ENCODE measurements at places on chromosomes 6 and 20.

GRCh38 chr6:39696986-39697788 lies 28.0 kb downstream of the KIF6 start:
- DNase-seq: no peak

DNA sequence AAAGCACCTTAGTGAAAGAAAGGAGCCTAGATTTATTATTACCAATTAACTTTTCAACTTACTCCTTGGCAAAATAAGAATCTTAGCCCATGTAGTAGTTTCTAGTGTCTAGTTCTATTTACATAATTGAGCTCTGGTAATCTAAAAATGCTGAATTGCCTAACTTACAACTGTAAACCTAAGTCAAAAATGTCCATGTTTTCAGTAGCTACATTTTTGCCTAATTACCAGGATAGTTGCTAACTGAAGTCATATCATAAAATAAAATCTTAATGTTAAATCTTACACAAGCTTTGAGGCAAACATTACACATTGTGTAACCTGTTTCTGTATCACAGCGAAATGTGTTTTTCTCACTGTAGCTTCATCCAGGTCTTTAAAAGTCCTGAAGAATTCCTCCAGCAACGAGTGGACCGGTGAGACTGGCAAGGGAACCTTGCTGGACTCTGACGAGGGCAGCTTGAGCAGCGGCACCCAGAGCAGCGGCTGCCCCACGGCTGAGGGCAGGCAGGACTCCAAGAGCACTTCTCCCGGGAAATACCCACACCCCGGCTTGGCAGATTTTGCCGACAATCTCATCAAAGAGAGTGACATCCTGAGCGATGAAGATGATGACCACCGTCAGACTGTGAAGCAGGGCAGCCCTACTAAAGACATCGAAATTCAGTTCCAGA lies 7.6 kb upstream of the CLDN20 start:
- no peak for DNase-seq

GRCh38 chr20:4812641-4813075 lies 90.9 kb downstream of the PRND start:
- DNase-seq: no peak

DNA sequence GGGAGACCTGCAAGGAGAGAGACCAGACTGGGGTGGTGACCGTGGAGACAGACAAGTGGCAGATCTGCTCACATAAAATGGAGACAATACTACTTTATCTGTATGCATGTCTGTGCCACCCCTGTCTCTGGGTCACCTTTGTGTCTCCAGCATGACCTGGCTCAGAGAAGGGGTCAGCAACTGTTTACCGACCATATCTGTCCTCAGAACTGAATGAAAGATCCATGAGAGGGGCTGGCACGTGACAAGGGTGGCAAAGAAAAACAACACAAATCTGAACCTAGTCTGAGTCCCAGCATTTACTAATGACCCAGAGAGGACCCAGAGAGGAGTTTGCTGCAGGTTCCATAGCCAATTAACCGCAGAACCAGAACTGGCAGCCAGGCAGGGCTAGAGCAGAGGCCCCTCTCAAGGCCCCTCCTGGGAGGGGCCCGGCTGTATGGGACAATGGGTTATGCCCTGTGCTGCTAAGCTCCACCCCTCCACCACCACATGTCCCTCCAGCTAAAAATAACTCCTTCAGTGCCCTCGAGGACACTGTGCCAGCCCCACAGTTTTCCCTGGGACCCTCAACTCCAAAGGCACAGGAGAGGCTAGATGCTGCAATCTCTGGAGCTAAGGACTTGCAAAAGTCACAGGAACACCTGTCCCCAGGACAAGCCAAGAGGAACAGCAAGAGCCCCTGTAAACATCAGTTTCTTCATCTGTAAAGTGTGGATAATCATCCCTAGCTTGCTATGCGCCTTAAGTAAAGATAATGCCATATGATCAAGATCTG lies 2.2 kb downstream of the AHCY start:
- DNase-seq: no peak

- DNase-seq: no peak
Observed at GRCh38 chr6:159913375-159913774, 22.6 kb downstream of the MAS1 start.

- DNase-seq: no peak
Observed at GRCh38 chr6:128711149-128711548, 171.8 kb upstream of the LAMA2 start.

GRCh38 chr6:121677571-121677970 lies 242.1 kb downstream of the GJA1 start:
- no peak for DNase-seq

- no peak for DNase-seq
Observed at GRCh38 chr6:158715330-158716311, 65.8 kb downstream of the SYTL3 start.

- DNase-seq: peak; percentile 19
Observed at GRCh38 chr6:125748406-125749172, 843 bp upstream of the HEY2 start.

DNA sequence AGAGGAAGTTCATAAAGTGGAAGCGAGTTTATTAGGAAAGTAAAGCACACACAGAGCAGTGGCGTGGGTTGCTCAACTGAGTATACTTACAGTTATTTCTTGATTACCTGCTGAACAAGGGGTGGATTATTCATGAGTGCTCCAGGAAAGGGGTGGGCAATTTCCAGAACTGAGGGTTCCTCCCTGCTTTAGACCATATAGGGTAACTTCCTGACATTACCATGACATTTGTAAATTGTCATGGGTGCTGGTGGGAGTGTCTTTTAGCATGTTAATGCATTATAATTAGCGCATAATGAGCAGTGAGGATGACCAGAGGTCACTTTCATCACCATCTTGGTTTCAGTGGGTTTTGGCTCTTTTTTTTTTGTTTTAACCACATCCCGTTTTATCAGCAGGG lies 29.8 kb downstream of the PDYN start:
- DNase-seq: no peak

DNA sequence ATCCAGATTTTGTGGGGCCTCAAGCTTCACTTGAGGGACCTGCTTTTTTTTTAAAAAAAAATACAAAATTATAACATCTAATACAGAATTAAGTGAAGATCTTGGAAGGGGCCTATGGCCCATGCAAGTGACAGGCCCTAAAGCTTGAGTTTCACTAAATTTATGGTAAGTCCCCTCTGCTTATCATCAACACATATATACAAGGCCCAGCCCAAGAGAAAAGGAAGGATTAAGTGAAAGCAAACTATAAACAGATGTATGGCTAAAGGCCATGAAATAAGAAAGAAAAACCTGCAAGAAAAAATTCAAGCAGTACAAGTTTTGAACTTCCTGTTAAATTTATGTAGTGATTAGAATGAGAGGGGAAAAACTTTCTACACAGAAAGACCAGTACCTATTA lies 86.8 kb downstream of the CDC40 start:
- DNase-seq: no peak

DNA sequence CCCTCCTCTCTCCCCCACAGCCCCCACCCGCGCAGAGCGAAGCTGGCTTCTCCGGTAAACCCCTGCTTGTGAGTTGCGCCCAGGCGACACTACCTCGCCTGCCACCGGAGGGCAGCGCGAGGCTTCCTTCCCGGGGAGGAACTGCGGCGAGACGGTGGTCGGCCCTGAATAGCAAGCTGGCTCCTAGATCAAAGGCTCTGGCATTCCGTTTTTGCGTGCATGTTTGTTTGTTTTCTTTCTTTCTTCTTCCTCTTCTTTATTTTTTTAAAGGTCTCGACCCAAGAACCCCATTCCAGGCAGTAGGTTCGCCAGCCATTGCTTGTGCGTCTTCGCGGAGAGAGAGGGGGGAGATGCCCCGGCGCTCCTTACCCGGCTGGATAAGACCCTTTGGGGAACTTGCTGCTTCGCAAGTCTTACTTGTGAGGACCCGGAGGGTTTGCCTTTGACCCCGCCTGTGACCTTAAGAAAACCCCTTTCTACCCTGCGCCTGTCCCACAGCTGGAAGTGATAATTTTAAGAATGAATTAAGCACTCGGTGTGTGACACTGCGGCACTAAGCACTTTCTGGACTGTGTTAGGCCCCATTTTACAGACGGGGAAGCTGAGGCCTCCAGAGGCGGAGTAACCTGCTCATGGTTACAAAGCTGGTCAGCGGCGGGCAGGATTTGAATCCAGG lies 92.7 kb upstream of the SIRPA start:
- DNase-seq: peak; percentile 77

DNA sequence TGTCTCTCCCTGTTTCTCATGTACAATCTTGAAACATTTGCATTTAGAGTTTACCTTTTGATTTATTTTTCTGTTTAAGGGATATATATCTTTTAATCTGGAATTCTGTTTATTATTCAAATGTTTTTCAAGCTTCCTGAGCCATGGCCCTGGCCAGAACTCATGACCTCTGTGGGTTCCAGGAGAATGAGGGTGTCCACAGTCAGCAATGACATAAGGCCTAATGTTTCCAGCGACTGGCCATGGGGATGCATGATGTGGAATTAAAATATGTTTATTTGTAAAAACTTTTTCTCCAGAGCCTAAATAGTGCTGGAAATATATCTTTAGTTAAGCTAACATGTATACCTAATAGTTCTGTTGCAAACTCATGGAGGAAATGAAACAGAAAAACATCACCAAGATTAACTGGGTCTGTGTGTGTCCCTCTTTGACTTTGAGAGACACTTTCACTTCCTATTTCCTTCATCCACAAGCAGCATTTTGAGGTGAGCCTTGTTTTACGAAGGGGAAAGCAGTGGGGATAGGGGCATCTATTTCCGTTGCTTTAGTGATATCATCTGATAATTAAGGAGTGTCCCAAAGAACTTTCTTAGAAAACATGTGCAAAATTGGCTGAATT lies 87.6 kb downstream of the SMOC2 start:
- DNase-seq: no peak

DNA sequence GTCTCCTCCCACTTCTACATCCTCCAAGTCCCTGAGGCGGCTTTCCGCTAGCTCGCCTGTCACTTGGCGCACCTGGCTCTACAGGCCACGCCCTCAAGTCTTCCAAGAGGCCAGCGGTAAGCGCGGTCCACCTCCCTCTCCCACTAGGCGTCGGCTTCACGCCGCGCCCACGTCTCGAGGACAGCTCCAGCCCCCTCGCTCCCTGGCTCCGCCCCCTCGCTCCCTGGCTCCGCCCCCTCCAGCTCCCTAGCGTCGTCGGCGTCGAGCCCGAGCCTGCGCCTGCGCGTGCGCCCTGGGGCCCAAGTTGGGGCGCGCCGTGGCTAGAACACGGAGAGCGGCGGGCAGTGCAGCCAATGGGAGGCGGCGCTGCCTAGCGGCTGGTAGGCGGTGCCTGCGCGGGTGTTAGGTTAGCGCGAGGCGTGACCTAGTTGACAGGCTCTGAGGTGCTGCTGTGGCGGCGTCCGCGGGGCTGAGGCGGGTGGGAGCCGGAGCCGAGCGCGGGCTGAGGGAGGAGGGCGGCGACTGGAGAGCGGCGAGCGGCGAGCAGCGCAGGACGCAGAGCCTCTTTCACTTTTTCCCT lies at the start of gene MACROD2:
MACROD2 (plus strand) TSS at position 431 of the 580 bp plus-strand sequence.
- DNase-seq: peak; percentile 92

GRCh38 chr6:53321701-53322100 lies 27.0 kb downstream of the ELOVL5 start:
- no peak for DNase-seq

- peak; percentile 61 for DNase-seq
Observed at GRCh38 chr6:131949909-131950766, 1.0 kb downstream of the CCN2 start.

GRCh38 chr20:54227751-54228150 lies 19.9 kb downstream of the PFDN4 start:
- no peak for DNase-seq

DNA sequence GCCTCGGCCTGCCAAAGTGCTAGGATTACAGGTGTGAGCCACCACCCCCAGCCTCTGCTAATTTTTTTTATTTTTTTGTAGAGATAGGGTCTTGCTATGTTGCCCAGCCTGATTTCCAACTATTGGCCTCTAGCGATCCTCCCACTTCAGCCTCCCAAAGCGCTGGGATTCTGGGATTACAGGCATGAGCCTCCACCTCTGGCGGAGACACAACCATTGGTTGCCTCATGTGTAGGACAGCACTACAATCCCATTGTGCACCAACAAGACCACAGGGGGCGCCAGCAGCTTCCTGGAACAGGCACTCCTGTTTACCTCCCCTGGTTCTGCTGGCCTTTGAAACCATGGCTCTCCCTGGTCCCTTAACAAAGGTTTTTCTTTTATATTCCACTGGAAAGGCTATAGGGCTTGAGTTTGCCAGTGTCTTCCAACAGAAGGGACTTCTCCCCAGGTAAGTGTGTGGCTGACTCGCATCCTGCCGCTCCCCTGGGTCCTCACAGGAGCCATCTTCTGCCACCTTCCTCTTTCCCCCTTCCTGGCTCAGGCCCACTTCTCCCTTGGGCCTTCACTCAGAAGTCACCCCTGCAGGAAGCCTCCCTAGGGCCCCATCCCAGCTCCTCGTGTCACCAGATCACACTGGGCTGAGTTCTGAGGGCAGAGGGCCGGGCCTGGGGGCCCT lies 39.2 kb upstream of the TLDC2 start:
- peak; percentile 60 for DNase-seq

DNA sequence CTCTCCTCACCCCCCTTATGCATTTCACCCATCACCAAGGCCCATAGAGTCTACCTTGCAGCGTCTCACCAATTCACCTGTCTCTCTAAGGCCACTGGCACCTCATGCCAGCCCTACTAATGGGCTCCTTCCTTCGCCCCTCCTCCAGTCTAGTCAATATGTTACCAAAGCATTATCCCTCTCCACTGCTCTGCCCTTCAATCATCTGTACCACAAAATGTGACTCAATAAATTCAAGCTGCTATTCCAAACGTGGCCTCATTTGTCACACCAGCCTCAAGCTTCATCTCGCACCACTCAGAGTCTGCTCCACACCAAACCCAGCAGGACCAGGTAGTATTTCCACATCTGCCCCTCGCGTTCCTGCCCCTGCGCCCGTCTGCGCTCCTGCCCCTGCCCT lies 21.8 kb upstream of the RPS6KA2 start:
- DNase-seq: no peak

- DNase-seq: no peak
Observed at GRCh38 chr6:145844933-145845540, 30.4 kb upstream of the FBXO30 start.

DNA sequence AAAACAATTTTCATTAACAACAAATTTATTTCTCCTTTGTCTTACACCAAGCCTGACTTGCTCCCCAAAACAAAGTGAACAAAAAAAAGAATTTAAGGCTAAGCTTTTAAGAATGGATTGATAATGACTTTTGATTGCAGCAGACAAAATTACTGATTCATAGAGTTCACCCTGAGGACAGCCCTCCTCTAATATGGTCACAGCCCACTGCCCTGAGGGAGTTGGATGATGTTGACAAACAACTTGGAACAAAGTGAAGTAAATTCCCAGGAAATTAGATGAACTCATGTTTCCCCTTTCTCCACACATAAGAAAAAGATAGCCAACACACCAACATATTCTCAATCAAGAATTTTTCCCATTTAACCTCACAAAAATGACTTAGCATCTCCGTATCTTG lies 7.7 kb upstream of the ISM1 start:
- no peak for DNase-seq

DNA sequence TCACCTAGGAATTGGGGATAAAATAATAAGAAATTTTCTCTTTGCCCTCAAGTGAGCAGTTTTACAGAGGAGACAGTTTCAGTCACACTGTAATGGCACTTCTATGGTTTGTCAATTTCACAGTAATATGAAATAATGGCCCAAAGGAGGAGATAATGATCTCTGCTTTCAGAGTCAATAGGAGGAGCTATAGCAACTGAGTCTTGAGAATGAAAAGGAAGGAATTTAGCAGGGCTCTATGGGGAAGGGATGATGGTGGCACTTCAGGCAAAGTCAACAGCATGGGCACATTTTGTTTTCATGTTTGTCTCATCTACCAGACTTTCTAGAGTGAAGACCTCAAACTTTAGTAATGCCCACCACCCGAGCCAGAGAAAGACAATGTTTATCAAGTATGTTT lies 138.3 kb upstream of the HMGN3 start:
- no peak for DNase-seq

- DNase-seq: peak; percentile 79
Observed at GRCh38 chr20:2742934-2743559, 50.5 kb downstream of the EBF4 start.

- DNase-seq: no peak
Observed at GRCh38 chr6:68653074-68653705, 18.1 kb downstream of the ADGRB3 start.
